ENCODE measurements at places on chromosomes 16 and 17.

DNA sequence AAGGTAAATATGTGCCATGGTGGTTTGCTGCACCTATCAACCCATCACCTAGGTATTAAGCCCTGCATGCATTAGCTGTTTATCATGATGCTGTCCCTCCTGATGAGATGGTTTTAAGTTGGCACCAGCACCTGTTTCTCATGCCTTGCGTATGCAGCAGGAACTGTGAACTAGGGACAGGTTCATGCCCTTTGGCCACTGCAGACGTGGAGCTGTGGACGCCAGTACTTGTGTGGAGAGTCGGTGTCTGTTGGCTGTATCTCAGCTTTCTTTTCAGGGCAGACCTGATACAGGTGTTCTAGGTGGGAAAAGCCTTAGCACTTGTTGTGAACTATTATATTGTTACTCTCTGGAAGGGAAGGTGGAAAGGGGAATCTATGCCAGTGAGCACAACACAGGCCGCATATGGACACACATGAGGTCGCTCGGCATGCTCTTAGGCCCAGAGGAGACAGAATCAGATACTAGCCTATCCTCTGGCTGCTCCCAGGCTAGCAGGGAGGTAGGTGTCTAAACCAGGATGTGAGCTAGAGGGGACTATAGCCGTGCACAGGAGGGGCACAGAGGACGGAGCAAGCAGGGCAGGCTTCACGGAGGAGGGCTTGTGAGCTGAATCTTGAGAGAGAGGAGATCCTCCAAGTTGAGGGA is 22.5 kb downstream of the MSI2 start:
- no peak for DNase-seq

GRCh38 chr16:64171632-64172031 is 950.2 kb downstream of the CDH11 start:
- DNase-seq: no peak

DNA sequence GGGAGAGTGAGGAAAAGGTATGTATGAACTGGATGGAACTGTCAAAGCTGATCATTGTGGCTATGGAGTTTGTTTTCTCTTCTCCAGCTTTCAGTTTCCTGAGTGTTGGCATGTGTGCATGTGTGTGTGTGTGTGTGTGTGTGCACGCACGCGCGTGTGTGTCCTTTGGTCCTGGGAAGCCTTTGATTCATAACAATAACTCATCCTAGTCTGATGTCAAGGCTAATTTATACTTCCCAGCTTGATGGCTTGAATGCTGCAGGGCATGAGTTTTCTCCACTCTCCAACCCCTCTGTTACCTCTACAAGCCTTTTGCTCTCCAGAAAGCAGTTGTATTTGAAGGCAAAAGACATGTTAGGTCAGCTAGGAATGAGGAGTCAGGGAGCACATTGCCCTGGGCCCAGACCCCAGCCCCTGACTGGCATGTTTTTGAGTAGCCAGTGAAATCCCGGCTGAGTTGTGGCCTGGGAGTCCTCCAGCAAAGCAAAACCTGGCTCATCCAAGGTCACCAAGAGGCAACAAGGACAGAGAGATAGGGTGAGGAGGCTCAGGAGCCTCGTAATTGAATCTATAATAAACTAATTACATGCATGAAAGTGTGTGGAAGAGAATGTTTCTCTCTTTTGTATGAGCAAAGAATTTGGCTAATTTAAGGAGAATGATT is 8.9 kb upstream of the CDC42EP4 start:
- no peak for DNase-seq

DNA sequence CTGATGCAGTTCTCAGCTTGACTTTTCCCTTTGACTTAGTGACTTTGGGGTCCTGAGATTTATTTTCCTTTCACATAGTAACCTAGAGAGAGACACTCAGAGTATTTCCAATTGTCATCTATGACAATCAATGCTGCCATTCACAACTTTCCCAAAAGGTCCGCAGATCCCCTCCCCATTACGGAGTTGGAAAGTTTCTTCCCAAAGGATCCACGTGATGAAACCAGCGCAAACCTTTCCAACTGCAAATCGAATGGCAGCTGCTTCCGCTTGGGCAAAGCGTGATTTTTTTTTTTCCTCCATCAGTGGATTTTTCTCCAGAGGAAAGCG is 538 bp upstream of the FCSK start:
- DNase-seq: peak; percentile 39

GRCh38 chr16:82331974-82332750 is 162.1 kb upstream of the MPHOSPH6 start:
- DNase-seq: no peak

DNA sequence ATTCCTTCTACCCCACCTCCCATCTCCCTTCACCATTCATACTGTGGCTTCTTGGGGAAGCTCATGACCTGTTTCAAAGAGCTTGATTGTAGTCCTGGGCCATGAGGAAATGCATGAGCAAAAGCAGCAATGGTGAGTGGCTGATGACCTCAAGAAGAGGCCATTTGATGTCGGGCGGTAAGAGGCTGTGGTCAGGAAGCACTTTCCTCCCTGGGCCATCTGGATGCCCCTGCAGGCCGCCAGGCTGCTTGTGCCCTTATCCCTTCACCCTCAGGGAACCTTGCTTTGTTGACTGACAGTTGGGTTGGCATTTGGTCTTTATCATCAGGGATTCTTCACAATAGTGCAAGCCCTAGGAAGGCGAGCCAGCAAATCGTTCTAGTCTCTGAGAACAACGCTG is 78.3 kb upstream of the TBX2 start:
- DNase-seq: no peak

DNA sequence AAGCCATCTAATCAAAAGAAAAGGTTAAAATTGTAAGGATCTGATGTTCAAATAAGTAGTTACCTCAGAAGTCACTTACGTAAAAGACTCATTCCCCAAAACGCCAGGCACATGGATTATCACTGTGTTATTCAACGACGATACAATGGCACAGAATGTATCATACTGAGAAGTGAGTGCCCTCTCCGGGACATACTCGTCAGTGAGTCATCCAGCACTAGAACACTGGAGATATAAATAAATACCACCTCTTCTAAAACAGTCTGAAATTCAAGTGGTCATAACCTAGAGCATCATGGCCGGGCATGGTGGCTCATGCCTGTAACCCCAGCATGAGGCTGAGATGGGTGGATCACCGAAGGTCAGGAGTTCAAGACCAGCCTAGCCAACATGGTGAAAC is 24.9 kb downstream of the USP31 start:
- DNase-seq: peak; percentile 60

DNA sequence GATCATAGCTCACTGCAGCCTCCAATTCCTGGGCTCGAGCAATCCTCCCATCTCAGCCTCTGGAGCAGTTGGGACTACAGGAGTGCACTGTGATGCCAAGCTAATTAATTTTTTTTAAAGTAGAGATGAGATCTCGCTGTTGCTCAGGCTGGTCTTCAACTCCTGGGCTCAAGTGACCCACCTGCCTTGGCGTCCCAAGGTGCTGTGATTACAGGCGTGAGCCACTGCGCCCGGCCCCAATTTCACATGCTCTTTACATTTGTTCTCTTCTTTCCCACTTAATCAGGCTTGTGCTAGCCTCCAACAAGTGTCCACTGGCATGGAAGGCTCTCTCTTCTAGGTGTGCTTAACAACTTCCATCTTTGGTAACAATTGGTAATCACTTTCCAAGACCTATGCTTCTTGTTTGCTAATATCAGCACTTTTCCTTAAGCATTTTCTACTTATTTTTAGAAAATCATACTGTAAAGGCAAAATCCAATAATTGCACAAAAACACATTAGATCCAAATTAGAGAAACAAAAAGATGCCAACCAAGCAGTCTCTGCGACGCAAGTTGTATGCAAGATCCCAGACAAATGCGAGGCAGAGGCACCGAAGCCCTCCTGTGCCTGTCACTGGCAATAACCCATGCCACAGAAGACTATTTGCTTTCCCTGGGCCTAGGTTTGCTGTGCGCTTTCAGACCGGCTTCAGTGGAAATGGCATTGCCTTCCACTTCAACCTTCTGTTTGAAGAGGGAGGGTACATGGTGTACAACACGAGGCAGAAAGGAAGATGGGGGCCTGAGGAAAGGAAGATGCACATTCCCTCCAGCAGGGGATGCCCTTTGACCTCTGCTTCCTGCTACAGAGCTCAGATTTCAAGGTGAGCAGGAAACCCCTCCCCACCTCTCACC is 52.6 kb downstream of the NOS2 start:
- DNase-seq: no peak

GRCh38 chr17:64028874-64029464 is 8.5 kb upstream of the ICAM2 start:
- DNase-seq: peak; percentile 44

- DNase-seq: peak; percentile 37
Measured at GRCh38 chr17:27407916-27408864, 48.1 kb upstream of the KSR1 start.

GRCh38 chr17:41061964-41062363 is 2.0 kb upstream of the KRTAP2-3 start:
- peak; percentile 56 for DNase-seq

- DNase-seq: no peak
Measured at GRCh38 chr17:67733449-67733848, 15.7 kb downstream of the NOL11 start.

All from H4 (cell line).